Spinal cord (tissue), 10 donors: ENCODE measurements at places on chromosomes 7 and 10.

GRCh38 chr10:112307358-112308124 lies 24.3 kb downstream of the TECTB start:
- no peak for DNase-seq

DNA sequence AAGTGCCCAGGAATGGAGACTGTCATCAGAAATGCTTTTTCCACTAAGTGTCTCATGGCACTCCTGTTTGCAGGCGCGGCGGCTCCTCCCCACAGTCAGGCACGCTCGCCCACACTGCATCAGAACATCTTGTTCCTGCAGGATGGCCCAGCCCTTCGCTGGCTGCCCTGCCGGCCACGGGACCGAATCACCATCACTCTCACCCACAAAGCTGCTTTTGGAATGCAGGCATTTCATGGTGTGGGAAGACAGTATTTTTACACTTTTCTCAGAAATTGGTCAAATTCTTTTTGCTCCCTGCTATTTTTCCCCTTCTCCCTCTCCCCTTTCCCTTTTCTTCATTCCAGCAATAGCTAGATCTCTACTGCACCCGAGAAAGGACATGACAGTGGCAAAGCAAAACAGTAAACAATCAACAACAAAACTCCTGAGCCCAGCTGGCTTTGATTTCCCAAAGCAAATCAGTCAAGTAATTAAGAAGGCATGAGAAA lies 176.1 kb upstream of the TNS3 start:
- peak; percentile 68 for DNase-seq

DNA sequence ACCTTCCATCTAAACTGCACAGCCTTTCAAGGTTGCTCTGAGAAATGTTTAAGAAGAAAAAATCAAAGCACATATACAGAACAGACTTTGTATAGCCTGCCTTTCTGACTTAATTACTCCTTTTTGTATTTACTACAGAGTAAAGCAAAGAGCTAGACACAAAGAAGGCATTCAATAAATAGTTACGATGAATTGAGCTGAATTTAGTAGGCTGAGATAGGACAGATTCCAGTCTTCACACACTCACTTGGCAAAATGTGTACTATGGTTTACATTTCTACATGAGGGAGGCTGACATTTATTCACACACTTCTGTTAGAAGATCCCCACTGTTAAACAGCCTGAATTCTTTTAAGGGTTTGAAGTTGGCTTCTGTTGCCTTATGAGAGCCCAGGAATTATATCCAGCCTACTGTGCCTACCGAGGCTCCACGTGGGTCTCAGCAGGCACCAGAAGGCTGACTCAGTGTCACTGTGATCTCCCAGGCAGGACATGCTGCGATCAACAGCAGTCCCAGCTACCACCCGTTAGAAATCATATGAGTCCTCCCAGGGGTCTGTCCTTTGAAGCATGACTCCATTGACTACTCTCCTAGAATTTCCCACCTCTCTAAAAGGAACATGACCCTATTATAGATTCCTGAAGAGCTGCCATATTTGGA lies 24.5 kb upstream of the SLC25A13 start:
- DNase-seq = no peak

GRCh38 chr7:138021889-138022288 lies 20.0 kb upstream of the CREB3L2 start:
- no peak for DNase-seq

GRCh38 chr10:5413012-5413938 lies 918 bp downstream of the NET1 start:
- no peak for DNase-seq

- DNase-seq = peak; percentile 50
These were observed 1.3 kb upstream of the FZD8 start for GRCh38 chr10:35643151-35644049.

DNA sequence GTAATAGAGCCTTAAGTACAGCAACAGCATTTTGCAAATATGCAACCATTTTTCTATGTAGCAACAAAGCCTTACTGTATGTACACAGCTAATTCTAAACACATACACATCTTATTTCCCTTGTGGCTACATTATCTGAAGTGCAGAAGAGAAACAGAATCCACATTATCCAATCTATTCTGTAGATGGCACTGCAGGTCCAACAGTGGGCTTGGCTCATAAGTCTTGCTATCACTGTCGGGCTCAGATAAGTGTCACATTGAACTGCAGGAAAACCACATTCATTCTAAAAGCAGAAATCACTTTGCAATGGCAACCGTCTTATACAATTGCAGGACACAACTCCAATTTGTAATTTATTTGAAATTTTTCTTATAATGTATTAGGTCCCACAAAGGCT lies 109.8 kb upstream of the NOBOX start:
- peak; percentile 47 for DNase-seq

DNA sequence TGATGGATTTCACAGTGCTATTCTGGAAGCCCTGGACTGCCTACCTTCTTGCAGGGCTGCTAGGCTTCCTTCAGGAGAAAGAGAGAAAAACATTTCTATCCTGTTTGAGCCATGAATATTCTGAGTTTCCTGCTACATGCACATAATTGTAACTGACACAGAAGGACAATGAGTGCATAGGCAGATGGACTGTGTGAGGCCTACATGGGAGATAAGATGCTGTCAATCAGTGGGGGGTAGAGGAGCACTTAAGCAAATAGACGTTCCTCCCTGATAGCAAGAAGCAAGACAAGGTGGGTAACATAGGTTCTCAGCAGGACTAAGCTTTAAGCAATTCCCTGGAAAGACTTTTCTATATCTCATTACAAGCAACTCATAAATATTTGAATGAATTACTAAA lies 11.6 kb downstream of the ALDH18A1 start:
- no peak for DNase-seq

GRCh38 chr10:90738885-90739284 lies 119.0 kb downstream of the HTR7 start:
- no peak for DNase-seq

- no peak for DNase-seq
These were observed 36.5 kb downstream of the DLG5 start for GRCh38 chr10:77890097-77890496.

DNA sequence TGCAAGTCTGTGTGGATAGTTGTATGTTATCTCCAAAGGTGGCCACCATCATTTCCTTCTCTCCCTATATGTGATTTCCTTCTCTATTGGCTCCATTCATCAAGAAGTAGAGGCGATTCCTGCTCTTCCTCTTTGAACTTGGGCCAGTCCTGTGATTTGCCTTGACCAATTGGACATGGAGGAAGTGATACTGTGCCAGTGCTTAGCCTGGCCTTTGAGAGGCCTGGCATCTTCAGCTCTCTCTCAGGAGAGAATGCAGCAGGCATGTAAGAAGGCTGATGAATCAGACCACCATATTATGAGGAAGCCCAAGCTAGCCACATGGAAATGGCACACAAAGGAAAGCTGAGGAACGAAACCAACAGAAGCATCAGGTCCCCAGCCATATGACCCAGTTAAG lies 195.0 kb upstream of the SVIL start:
- DNase-seq = no peak

DNA sequence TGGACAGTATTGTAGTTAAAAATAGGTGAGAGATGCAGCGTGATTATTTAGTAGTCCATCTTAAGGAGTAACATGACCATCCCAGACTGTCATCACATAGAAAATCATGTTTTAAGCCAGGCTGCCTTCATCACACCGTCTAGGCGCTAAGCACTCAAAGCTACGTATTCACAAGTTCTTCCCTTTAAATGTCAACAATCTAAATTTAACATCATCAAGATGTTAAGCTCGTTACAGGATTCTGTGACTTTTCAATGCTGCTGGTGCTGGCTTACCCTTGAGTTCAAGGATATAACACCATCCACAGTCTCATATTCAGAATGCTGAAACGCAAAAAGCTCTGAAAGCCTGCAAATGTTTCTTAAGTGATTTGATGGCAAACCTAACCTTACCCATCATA lies 109.5 kb upstream of the CDCA7L start:
- no peak for DNase-seq

DNA sequence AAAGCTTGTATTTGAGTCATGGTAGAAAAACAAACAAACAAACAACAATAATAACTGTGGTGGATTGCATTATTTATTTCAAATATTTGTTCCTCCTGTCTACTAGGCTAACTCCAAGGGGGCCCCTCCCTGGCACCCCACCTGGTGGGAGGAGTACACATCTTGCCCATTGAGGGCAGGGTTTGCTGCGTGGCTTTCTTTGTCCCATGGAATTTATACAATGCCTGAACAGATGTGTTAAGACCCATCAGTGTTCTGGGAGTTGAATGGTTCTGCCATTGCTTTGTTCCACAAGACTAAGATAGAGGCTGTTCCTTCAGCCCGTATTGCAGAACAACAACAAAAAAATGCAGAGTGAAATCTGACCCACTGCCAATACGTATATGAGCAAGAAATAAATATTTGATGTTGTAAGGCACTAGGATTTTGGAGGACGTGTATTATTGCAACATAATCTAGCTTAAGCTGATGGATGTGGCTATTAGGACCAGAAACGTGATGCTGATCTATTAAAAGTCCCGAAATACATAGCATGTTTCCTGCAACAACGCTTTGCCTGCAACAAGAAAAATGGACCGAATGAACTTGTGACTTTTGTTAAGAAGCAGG lies 119.1 kb upstream of the JCAD start:
- no peak for DNase-seq

- peak; percentile 55 for DNase-seq
These were observed 213.9 kb upstream of the LRRN3 start for GRCh38 chr7:110877016-110877415.

DNA sequence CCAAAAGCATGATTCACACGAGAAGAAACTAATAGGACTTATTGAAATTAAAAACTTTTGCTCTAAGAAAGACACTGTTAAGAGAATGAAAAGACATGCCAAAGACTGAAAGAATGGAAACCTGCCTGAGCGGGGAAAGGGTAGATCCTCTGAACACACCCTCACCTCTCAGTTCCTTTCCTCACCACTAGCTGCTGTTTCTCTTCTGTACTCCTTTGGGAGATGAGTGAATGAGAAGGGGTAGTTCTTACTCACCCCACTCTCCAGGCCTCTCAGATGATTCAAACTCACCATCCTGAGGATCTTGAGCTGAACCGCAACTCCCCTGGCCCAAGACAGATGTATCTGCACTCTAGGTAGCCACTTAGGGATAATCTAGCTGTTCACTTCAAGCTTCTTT lies 41.9 kb downstream of the IQUB start:
- DNase-seq = no peak

DNA sequence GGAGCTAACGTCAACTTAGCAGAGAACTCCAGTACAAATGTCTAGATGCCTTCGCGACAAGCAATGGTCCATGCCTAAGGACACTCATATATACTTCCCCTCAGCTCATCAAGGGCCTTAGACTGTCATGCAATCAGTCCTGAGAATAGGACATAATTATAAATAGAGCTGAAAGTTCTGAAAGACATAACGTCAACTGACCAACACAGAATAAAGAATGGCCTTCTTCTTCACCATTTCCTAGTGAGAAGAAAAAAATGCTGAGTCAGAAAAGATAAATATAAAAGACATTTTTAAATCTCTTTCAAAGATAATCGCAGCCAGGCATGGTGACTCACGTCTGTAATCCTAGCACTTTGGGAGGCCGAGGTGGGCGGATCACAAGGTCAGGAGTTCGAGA lies 83.2 kb downstream of the ARMH3 start:
- no peak for DNase-seq

- no peak for DNase-seq
These were observed 7.3 kb downstream of the LFNG start for GRCh38 chr7:2526659-2527504.

- DNase-seq = no peak
These were observed 15.1 kb upstream of the ZNF273 start for GRCh38 chr7:64887756-64888508.

- no peak for DNase-seq
These were observed 53.4 kb downstream of the TMEM209 start for GRCh38 chr7:130151591-130152492.

- no peak for DNase-seq
These were observed 16.0 kb downstream of the TMEM273 start for GRCh38 chr10:49172061-49172776.

DNA sequence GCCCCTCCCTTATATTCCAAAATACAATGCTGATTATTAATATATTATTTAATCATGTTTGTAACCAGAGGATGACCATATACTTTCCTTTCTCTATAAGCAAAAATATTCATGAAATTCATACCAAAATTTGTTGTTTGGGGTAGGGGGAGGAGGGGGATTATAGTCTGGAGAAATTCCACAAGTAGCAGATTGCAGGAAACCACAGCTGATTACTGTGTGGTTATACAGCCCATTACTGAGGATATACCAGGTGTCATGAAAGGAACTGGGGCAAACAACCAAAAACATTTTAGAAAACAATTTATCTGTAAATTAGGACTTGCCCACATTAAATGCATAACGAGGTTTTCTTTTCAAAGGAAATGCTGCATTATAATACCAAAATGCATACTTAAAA lies 50.3 kb downstream of the SEMA3C start:
- DNase-seq = no peak

DNA sequence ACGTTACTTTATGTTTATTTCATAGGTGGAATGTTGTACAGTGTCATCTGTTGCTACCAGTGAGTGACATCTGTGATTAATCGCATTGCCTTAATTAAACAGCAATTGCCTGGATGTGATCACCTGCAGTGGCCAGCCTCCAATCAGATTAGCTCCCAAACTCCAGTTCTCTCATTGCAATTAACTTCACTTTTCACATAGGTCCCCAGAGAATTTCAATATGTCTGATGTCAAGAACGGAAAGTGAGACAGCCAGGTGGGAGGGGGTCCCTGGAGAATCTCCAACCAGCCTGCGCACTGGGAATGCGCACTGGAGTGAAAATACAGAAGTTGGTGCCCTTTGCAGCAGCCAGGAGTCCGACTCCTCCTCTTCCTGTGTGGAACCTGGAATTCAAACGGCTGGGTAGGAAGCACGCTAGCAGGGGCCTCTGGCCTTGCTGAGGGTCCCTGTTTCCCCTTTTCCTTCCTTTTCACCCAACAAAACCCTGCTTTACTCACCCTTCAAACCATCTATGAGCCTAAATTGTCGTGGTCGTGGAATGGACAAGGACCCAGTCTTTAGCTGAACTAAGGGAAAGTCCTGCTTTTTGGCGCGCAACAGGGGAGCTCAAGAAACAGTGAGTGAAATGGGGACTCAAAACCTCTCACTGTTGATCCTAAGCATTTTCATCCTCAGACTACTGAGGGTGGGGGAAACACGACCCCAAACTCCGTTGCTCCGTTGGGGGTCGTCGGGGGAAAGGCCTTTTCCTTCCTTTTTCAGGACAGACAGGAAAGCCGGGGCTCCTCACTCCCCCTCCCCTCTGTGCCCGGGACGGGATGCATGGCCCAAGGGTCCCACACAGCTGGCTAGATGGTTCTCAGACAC lies 1355.5 kb upstream of the LRRTM3 start:
- peak; percentile 31 for DNase-seq
